Epithelial cell of prostate (primary cell): ENCODE measurements at places on chromosomes 1 and 21.

DNA sequence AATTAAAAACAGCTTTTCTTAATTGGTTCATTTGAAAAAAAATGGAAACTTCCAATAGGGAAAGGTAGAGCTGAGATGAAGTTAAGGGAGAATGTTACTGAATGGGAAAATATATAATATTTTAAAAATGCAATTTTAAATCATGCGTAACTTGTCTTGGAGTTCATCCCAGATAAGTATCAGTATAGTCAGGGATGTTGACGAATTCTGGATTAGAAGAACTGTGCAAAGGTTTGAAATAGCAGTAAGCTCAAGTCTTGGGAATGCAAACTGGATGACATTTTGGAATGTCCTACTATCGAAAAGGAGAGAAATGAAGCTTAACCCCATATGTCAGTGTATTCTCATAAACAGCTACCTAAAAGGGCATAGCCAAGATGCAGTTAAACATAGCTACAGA lies 4.0 kb upstream of the ST6GALNAC3 start:
- no peak for DNase-seq

GRCh38 chr1:51749151-51749550 lies 129.4 kb downstream of the NRDC start:
- DNase-seq, result no peak

DNA sequence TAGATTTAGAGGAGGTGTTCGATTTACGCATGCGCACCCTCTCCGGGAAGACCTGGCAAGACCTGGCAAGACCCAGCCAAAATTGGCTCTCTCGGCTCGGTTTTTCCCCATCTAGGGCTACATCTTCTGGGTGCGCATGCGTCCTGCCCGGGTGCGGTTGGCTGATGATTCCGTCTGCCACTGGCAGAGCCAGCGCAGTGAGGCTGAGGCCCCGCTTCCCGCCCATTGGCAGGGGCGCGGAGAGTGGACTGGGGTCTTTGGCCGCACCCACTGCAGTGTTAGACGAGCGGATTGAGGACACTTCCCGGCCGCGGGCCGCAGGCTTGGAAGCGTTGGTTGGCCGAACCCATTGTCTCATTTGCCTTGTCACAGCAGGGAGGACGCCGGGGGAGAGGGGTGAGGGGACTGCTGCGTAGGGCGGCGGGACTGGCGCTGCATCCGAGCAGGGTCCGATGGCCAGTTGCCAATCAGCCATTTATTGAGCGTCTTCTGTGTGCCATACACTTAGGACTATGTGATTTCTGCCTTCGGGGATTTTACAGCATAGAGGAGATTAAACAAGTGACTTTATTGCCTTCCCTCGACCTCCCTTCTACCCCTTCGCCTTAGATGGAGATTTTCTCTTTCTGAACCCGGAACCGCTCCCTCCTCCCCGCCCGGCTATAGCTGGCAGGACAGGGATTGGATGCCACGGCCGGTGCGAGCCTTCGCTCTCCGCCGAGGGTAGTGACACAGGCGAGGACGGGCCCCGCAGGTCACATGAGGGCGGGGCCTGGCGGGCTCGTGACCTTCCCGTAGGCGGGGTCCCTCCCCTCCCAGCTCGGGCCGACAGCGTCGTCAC lies 43.7 kb downstream of the MEF2D start:
- DNase-seq, result peak; percentile 89

GRCh38 chr21:21807598-21807903 lies 809.3 kb downstream of the NCAM2 start:
- DNase-seq, result no peak

DNA sequence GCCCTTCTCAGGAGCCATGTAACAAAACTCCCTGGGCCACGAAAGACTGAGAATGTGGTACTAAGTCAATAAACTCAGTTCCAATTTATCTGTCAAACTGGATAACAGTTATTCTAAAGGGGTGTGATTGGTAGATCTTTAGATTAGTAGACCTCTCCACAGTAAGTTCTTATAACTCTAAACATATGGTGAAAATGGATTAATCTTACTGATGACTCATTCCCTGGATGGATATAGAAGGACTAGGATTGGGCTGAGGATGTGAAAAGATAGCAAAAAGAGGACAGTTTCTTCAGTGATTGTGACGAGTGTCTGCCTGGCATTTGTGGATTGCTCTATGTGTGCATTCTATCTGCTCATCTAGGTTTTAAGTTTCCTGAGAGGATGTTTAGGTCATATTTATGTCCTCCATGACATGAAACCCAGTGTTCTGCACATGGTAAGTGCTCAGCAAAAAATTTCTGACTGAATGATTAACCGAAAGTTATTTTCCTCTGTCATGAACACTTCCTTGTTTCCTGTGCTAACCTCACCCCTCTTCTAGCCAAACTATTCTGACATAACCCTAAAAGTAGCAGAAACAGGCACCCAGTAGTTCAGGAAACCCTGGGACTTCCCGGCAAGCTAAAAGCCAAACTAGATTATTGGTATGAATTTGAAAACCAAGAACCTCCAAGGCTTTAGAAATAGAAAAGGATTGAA lies 397.5 kb upstream of the PLXNA2 start:
- no peak for DNase-seq

GRCh38 chr1:113976609-113977278 lies 2.5 kb upstream of the OLFML3 start:
- no peak for DNase-seq

- DNase-seq, result no peak
Measured at GRCh38 chr1:58824753-58825389, 41.0 kb upstream of the JUN start.

DNA sequence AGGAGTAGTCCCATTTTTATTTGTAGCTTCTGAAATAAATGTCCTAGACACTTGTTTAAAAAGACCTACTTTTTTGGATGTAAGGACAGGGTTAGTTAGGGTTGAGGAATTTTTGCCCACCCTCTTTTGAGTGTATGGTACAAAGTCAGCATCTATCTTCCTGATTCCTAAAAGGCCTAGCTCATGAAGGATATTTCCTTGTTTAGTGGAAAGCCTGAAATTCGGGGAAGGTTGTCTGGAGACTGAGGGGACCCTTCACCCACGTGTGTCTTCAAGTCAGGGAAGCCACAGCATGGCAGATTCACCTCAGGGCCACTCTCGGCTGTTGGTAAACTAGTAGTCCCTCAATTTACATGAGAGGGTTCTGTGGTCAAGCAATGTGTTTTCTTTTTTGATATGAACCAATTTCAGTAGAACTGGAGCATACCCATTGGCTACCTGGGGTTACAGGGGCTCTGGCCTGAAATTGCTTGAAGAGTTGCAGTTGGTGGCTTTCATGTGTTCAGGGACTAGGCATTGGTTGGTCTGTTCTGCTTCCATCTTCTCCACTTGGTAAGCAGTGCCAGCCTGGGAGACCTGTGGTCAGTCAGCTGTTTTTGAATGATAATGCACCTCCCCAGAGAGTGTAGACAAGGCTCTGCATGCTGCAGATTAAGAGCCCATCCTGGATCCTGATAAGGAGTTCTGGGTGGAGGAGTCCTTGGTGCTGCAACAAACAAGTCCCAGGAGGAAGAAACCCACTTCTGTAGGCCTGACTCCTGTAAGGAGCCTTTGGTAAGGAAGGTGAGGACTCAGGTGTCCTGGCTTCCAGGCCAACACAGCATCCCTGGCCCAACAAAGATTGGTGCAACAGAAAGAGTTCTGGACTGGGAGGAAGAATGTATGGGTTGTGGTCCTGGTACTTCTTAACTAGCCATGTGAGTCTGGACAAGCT lies 6.3 kb downstream of the BTG2 start:
- no peak for DNase-seq

DNA sequence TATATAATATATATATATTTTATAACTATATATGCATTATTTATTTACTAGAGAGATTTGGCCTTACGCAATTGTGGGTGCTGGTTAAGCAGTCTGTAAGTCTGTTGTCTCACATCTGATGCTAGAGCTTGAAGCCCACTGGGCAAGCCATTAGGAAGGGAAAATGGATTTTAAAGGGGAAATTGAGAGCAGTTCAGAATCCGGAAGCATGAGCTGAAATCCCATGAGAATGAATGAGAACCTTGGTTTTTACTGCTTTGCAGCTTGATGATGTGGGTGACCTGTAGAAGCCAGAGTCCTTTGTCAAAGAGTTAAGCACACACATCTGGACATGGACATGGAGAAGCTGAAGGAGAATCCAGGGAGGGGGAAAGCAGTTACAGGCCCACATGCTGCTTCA lies 220.8 kb upstream of the DAB1 start:
- no peak for DNase-seq

DNA sequence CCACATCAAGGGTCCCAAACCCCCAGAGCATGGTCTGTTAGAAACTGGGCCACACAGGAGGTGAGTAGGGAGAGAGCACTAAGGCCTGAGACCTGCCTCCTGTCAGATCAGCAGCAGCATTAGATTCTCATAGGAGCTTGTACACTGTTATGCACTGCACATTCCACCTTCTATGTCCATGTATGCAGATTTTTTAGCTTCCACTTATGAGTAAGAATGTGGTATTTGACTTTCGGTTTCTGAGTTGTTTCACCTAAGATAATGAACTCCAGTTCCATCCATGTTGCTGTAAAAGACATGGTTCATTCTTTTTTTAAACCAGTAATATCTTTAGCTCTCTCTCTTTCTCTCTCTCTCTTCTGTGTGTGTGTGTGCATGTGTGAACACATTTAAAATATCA lies 663 bp upstream of the GBP6 start:
- peak; percentile 78 for DNase-seq

DNA sequence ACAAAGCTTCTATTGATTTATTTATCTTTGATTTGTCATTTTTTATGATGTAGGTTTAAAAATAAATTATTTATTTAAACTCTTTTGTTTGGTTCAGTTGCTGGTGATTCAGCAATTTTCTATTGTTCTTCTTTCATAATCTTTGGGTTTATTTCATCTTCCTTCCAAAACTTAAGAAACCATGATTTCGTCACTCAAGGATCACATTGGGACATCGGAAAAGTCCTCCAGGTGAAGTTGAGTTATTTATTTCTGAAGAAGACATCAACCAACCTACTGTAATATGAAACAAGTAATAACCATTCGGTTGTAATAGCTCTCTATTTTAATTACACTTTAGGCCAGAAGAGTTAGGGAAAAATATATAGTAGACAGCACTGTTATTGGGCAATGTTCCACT lies 23.0 kb upstream of the WLS start:
- no peak for DNase-seq

DNA sequence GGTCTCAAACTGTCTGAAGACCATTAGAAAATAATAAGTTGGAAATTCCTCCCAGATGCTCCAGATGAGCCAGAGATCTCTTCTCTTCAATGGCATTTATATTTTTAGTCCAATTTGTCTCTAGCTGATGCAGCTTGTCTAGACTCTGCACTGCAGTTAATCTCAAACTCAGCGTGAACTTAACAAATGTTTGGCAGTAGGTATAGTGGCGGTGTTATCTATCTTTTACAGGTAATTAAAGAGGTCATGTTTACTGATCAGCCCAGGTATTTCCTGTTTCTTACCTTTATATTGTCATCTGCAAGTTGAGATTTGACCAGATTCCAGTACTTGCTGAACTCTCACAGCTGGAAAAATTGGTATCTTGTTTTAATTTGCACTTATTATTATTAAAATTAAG lies 1024.5 kb upstream of the ADGRL2 start:
- no peak for DNase-seq

- DNase-seq, result no peak
Measured at GRCh38 chr1:1433804-1434130, 1.7 kb upstream of the VWA1 start.

GRCh38 chr1:24463776-24464735 lies 38.6 kb upstream of the RCAN3 start:
- DNase-seq, result no peak

GRCh38 chr21:37224861-37225839 lies 42.0 kb downstream of the VPS26C start:
- no peak for DNase-seq

DNA sequence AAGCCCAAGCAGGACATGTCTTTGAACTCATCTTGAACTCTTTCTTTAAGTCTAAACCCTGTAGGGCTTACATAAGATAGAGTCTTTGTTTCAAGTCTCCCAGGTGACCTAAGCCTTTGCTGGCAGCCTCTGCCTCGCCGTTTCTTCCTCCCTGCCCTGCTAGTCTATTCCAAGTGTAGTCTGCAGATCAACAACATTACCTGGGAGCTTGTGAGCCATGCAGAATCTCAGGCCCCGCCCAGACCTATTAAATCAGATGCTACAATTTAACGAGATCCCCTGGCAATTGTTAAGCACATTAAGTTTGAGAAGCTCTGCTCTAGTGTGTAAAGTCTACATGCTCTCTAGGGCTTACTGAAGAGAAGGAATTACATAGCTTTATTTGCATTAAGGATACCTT lies 271.6 kb downstream of the PBX1 start:
- DNase-seq, result peak; percentile 29

DNA sequence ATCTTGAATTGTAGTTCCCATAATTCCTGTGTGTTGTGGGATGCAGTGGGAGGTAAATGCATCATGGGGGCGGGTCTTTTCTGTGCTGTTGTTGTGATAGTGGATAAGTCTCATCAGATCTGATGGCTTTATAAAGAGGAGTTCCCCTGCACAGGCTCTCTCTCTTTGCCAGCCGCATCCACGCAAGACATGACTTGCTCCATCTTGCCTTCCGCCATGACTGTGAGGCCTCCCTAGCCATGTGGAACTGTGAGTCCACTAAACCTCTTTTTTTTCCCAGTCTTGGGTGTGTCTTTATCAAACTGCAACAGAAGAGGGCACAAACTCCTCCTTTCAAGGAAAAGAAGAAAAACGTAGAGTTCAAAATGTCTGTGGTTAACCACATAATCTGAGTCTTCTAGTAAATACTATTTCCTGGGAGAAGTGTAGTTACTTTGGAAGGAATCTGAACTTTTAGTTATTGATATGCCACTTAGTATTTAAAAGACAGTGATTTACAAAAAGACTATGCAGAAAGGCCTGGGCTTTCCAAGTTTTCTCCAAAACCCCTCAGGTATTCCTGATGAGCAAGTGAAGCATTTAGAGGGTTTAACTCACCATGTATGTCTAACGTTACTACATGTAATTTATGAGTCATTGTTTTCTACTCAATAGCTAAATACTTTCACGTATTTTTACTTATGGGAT lies 10.0 kb downstream of the ADAMTS1 start:
- DNase-seq, result peak; percentile 77

DNA sequence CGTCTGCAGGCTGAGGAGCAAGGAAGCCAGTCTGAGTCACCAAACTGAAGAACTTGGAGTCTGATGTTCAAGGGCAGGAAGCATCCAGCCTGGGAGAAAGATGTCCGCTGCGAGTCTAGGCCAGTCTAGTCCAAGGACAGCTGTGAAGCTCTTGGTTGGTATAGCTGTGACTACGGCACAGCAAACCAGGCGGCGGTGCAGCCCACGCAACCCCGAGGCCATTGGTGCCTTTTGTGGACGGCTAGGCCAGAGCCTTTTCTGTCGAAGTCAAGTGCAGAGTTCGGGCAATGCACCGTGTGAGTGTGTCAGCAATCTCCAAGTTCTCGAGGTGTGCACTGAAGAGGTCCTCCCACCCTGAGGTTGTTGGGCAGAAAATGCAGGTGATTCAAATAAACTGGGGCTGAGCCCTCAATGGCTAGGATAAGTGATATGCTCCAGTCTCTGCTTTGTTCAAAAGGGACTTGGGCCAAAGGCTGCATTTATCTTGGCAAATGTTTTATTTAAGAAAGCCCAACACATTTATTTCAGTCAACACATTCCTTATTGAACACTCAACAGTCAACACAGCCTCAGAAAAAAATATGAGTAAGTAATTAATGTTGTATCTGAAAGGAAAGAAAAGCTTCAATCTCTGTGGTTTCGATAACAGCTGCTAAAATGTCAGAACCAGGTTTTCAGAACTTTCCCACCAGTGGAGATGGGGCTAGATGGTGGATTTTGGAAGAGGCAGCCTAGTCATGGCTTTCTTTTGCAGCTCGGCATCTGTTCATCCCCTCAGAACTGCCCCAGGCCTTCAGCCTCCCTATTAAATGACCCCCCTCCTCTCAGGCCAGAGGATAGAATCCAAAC lies 78.1 kb upstream of the COX20 start:
- no peak for DNase-seq

- DNase-seq, result peak; percentile 55
Measured at GRCh38 chr1:203250911-203251310, 21.4 kb upstream of the CHIT1 start.
